ENCODE measurements at places on chromosomes 7 and 10.

- DNase-seq: no peak
Observed at GRCh38 chr7:74253331-74253730, 868 bp downstream of the RFC2 start.

DNA sequence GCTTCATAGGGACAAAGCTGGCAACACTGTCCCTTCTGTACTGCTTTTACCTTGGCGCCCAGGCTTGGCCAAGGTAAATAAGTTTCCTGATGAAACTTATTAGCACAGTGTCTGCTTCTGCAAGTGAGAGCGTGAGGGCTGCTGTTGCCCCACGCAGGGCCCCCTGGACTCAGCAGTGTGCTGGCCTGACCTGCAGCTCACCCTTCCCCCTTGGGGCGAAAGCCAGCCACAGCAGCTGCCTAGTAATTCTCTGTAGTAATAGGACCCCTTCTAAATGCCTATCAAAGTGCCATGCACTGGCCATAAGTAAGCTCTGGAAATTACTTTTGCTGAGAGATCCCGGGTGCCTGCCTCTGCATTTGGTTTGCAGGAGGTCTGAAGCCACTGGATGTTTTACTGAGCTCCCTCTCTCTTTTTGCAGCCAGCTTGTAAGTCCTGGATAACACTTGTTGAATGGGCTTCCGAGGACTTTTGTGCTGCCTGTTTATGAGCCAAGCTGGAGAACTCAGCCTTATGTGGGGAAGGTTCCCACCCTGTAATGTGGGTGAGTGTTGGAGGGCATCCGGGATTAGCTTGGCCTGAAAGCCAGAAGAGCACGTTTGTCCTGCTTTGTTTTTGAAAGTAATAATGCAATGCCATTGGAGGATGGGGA, 293.9 kb downstream of the C7orf25 start:
- no peak for DNase-seq

- peak; percentile 18 for DNase-seq
Observed at GRCh38 chr10:124579011-124579399, 117.4 kb downstream of the LHPP start.

DNA sequence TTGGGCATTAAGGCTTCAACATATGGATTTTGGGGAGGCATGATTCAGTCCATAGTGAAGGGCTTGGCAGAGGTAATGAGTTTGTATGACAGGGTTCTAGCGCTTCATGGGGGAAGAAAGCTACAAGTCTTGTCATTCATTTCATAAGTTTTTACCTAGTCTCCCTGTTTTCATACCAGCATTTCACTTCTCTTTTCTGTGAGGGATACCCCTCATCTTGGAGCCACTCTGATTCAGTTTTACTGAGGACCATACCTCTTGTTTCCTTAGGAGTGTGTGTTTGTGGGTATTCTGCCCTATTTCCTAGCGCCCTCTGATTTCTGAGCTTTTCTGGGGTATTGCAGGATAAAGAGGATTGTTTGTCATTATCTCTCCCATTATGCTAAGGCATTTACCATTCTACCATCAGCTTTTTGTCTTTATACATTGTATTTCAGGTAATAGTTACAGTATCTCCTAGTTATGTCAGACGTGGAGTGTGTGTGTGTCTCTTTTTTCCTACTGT, 6.8 kb downstream of the RSBN1L start:
- no peak for DNase-seq

DNA sequence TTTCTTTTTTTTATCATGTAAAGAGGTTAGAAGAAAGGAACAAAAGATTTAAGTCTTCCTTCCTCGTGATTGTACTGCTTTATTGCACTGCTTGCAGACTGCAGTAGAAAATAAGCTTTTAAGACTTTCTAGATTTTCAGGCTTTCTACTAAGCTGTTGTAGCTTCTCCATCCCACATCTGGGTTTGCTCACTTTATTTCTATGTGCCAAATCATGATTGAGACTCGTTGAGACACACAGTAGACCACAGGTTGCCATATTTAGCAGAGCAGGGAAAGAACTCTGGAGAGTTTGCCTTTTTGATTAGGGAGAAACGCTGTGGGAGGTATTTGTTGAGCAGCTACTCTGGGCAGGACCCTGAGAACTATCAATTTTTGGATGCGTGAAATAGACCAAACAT, 89.2 kb upstream of the BTBD16 start:
- DNase-seq: no peak

GRCh38 chr7:29723599-29723998, 82.7 kb upstream of the WIPF3 start:
- peak; percentile 8 for DNase-seq

DNA sequence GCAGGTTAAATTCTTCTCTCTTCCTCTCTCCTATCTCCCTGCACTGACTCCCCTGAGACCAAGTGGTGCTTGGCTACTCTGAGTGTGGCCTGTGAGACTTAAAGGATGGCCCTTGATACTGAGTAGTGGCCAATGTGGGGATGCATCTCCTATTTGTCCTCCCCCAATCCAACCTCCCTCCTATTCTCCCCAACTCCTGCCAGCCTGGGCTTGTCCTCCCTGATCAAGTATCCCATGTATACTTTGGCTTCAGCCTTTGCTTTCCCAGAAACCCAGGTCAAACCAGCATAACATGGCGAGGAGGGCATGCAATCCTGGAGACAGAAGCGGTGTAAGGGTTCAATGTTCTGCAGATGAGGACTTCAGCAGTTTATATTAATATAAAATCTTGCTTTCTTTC, 77.9 kb upstream of the GRB10 start:
- DNase-seq: no peak

- no peak for DNase-seq
Observed at GRCh38 chr10:116241642-116242410, 31.2 kb downstream of the GFRA1 start.

DNA sequence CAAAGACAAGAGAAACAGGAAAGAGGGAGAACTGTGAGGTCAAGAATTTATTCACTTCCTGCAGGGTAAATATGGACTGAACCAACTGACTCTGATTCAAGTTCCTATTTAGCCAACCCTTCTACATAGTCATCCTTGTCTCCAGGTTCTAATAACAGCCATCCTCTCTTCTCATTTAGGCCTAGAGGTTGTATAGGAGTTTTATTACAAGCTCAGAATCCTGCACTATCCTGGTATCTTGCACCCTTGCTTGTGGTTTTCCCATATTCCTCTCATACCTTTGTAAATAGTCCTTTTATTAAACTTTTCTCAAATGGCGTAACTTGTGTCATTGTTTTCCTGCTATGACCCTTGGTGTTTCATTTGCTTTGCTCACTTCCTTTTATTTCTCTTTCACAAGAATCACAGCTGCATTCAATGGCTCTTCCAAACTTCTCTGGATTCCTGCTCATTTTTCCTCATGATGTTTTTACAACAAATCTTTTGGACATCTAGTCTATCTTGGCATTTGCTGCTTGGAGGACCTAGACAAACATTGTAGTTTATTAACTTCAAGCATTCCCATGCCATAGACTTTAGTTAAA, 12.4 kb upstream of the OR2A5 start:
- DNase-seq: no peak

DNA sequence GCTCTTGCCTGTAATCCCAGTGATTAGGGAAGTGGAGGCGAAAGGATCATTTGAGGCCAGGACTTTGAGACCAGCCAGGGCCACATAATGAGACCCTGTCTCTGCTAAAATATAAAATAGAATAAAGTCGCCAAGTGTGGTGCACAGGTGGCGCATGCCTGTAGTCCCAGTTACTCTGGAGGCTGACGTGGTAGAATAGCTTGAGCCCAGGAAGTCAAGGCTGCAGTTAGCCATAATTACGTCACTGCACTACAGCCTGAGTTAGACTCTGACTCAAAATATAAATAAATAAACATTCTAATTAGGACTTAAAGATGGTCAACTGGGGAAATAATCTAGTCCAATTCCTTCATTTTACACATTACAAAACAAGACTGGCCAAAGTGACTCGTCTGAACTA, 768 bp downstream of the CHCHD2 start:
- peak; percentile 55 for DNase-seq

DNA sequence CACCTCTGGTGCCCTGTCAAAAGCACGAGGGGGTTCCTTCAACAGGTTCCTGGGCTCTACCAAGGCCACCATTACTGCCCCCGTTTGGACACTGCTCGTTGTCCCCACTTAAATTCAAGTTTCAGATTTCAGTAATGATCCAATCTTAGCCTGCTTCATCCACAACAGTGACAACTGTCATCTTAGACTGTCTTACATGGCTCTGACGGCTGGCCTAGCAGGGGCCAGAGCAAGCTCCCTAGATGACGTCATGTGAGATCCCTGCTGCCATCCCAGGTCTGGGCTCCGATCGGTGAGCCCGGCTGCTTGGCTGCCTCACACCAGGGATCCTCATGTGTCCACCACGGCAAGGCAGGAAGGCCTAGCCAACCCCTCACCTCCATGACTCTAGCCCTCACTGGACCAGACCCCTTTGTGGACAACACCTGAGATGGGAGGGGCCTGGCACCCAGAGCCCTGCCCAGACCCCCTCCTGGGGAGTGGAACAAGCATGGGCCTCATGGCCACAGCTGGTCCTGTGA, 82.5 kb downstream of the FAM53B start:
- no peak for DNase-seq

DNA sequence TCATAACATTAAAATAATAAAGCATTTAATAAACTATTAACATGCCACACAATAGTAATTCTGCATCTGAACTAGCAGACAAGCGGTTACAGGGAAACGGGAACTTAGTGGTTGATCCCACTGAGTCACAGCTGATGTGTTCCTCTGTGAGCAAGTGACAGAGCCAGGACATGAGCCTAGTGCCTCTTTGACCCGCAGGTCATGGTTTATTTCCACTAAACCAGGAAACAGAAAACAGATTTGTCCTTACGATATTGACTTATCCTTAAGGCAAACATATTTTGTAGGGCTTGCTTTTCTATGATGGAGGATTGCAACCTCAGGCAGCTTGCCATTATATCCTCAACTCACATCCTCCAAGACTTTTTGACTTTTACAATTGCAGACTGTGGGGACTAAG, 987.3 kb downstream of the CCSER2 start:
- DNase-seq: no peak

- no peak for DNase-seq
Observed at GRCh38 chr7:144414815-144415214, 11.3 kb upstream of the NOBOX start.

DNA sequence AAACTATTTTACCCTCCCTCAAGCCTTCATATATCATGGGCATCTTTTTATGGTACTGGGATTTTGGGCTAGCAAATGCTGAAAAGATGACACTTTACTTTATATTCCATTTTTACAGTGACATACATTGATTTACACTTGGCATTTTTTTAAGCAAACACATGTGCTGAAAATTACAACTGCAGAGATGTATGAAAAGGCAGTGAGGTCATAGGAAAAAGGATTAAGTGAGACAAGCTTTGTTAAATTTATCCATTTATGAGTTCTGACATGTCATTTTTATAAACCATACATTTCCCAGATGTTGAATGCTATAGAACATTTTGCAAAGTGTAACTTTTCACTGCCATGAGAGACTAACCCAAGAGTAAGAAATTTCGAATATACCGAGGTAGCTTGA, 68.8 kb upstream of the RSU1 start:
- no peak for DNase-seq

GRCh38 chr10:58773944-58774343, 261.3 kb downstream of the BICC1 start:
- no peak for DNase-seq

Data from MCF 10A (cell line).